ENCODE measurements at places on chromosomes 6 and 20. TPM values are rescaled to one million over a fixed set of nuclear protein-coding genes. Genes with fewer than 3 reads are reported as not detected.

DNA sequence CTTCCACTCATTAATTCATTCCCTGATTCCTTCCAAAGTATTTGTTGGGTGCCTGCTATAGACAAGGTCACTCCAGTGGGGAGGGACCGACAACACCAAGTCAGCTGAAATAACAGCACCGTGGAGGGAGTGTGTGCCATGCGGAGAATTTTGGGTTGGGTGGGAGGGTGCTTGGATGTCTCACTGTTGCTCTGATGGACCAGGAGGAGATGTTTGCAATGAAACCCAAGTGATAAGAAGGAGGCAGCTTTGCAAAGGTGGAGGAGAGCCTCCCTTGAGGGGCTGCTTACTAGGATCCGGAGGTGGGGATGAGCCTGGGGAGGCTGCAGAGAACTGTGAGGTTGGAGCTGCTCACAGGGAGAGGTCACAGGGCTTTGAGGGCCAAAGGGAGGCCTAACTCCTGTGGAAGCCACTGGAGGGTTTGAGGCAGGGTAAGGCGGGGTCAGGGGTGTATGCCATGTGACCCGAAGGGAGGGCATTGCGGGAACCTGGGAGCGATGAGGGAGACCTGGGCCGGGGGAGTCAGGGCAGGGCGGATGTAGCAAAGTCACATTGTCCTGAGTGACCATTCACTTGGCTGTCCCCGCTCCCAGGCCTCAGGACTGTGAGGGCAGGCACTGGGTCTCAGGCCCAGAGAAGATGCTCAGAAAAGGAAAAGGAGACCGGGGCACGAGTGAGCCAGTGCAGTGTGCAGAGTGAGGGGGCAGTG, 124.5 kb downstream of the PHACTR3 start:
- no peak for DNase-seq

- DNase-seq = no peak
These were observed 164.5 kb downstream of the ATXN1 start for GRCh38 chr6:16596616-16597331.

GRCh38 chr6:75748743-75749538, at the start of gene MYO6:
Gene MYO6 (plus strand): TSS chr6:75749239. CDS start chr6:75817548, 68,309 bp downstream.
- peak; percentile 80 for DNase-seq

GRCh38 chr20:20360464-20360863, 7.4 kb upstream of the INSM1 start:
- DNase-seq = no peak

DNA sequence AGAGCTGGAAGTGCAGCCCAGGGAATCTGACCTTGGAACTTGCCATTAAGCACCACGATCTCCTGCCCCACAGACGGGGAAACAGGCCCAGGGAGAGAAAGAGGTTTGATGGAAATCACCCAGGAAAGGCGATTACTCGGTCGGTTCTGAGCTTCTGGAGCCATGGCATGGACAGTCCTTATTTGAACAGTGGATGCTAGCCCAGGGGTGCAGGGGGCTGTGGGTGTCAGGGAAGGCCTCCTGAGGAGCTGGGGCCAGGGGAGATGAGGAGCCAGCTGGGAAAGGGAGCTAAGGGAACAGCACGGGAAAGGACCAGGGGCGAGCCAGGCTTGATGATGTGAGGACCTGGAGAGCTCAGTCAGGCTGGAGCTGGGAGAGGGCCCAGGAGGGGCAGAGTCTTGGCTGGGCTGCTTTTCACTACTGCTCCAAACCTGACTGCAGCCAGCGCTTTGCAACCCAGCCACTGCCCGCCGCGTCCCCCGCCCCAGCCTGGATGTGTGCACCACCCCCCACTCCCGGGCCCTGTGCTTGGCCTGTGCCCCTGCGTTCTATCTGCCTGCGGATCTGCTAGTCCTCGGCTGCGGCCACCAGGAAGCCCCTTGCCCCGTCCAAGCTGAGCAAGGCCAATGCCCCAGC, 17.8 kb downstream of the SUN5 start:
- DNase-seq = no peak

DNA sequence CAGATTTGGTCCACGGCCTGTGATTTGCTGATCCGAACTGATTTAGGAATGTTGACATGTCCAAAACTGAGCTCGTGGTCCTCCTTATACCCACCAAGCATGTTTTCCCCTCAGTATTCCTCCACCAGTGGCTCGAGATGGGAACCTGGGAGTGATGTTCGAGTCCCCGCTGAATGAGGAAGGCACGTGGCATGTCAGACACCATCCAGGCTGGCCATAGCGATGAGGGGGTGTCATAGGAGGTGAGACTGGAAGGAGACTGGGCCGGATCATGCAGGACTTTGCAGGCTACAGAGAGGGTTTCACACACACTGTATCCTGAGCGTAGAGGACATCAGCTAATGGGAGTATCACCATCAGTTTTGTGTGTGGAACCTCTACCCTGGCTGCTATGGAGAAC, 78.2 kb downstream of the TOX2 start:
- no peak for DNase-seq

GRCh38 chr6:132750455-132751248, 7.1 kb downstream of the VNN2 start:
- no peak for DNase-seq

- no peak for DNase-seq
These were observed 222.4 kb upstream of the JARID2 start for GRCh38 chr6:15023448-15023847.

DNA sequence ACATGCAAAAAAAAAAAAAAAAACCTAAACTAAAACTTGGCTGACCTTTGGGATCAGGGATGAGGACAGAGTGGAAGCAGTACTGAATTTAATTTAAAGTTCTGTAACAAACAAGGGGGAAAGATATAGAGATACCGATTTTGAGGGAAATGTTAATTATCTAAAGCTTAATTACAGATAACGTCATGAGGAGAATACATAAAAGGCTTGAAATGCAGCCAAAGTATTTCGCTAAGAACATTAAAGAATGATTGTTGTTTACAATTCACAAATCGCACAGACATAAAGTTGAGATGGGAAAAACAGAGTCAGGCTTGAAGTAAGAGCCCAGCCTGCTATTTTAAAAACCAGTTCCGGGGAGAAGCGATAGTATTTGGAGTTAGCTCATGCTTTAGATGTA, 208.0 kb upstream of the SASH1 start:
- DNase-seq = no peak

DNA sequence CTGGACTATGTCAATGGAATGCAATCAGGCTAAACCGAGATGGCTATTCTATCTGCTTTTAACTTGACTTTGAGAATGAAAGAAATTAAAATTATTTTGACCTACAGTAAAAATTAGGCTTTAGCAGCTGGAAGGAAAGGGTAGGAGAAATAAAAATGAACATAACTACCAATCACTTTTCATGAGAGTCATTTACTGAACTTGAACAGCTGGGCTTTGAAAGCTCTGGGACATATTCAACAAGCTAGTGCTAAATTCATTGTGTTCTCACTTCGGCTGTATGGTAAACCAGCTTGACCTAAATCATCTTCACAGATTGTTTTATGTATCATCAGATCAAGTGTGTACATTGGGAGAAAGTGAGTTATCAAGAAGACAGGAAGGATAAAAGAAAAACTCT, 161.5 kb upstream of the STXBP5 start:
- DNase-seq = no peak

GRCh38 chr20:57558614-57559288, 2.2 kb upstream of the PCK1 start:
- no peak for DNase-seq

DNA sequence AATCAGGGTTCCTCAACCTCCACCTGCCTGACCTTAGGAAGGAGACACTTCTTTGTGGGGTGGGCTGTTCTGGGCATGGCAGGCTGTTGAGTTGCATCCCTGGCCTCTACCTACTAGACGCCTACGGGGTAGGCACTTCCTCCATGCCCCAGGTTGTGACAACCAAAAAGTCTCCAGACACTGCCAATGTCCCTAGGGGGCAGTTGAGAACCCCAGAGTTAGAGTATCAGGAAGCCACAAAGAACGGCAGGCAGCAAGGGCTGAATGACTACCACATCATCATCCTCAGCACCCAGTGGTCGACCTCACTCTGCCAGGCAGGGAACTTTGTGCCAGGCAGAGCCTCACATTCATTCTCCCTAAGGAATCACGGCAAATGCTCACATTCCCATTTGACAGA, 21.5 kb downstream of the PMEPA1 start:
- DNase-seq = no peak

- DNase-seq = no peak
These were observed 586 bp upstream of the LST1 start for GRCh38 chr6:31585491-31585890.

GRCh38 chr6:84432619-84433018, 205.2 kb upstream of the CEP162 start:
- DNase-seq = no peak

PEX6 gene
- polyA plus RNA-seq = 12.6 TPM

ADGB gene
- not detected for polyA plus RNA-seq

BTN1A1 gene
- polyA plus RNA-seq = not detected

PRR18 gene
- not detected for polyA plus RNA-seq

EFCAB8 gene
- polyA plus RNA-seq = not detected

PFDN4 gene
- polyA plus RNA-seq = 55.3 TPM

TRIM15 gene
- polyA plus RNA-seq = 38.4 TPM
